Upper lobe of left lung (tissue), 6 donors: ENCODE measurements at places on chromosomes 2 and 18.
A peak's percentile ranks its signal among the peaks of the same experiment; 100 is the strongest.

DNA sequence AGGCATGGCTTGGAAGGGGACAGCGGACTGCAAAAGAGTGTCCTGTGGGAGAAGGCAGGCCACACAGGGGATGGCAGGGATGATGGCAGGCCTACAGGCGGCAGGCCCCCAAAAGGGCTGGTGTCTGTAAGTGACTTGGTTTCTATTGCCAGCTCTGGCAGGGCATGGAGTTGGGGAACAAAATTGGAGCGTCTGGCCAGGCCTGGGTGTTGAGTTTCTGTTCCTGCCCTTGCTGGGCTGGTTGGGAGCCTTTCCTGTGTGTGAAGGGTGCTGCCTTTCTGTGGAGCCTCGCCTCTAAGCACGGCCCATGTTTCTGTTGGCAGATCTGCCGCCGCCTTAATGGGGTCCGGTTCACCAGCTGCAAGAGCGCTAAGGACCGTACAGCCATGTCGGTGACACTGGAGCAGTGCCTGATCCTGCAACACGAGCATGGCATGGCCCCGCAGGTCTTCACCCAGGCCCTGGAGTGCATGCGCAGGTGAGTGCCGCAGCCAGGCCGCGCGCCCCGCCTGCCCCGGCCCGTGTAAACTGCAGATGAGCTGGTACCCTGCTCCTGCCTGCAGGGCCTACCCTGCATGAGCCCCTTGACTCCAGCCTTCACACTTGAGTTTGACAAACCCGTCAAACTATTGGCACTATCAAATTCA lies 31.5 kb downstream of the COA5 start:
- no peak for DNase-seq

DNA sequence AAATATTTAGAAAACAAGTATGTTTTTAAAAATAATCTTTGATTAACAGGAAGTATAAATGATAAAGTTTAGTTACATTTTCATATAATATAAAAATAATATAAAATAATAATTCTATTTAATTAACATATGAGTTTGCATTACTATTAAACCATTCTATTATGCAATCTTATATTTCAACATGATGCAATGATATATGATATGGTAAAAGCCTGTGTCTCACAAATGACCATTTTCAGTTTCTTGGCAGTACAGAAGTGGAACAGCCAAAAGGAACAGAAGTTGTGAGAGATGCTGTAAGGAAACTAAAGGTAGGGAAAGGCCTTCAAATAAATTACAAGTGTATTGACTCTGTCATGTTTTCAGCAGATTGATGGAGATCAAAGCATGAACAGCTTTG lies 230.8 kb downstream of the GULP1 start:
- no peak for DNase-seq

GRCh38 chr2:58425368-58425767 lies 184.2 kb upstream of the FANCL start:
- no peak for DNase-seq

GRCh38 chr2:142076317-142076716 lies 54.5 kb downstream of the LRP1B start:
- no peak for DNase-seq

DNA sequence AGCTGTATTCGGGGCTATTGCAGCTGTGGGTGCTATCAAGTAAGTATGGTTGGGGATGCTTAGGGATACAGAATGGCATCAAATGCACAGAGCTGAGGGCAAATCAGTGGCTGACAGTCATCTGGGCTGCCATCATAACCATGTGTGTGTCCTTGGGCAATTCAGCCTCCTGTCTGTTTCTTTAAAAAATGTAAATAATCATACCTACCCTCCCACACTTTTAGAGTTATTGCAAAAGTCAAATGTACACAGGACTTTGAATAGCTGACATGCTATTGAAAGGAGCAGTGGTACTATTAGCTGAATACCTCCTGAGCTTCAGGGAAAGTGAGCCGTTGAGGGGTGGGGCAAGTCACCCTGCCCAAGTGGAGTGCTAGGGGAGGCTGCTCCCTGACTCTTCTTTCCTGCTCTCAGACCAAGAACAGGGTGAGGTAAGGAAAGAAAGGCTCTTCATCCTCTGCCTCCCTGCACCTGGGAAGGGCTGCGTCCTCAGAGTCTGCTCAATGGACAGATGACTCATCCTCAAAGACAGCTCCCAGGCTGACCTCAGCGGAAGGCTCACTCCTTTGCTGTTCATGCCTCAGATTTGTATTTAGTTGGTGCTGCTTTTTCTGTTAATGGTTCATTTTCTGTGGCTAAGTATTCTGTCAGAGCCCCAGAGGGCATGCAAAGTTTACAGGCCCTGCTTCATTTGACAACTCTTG lies 54.9 kb upstream of the BZW1 start:
- DNase-seq: no peak

GRCh38 chr2:174597345-174598047 lies at the start of gene WIPF1:
Gene WIPF1, minus strand, starts transcription at chr2:174597804. Its CDS starts 12,231 bp downstream, at chr2:174585573.
- DNase-seq: peak; percentile 64

GRCh38 chr18:63141778-63142176 lies 177.8 kb downstream of the BCL2 start:
- no peak for DNase-seq

DNA sequence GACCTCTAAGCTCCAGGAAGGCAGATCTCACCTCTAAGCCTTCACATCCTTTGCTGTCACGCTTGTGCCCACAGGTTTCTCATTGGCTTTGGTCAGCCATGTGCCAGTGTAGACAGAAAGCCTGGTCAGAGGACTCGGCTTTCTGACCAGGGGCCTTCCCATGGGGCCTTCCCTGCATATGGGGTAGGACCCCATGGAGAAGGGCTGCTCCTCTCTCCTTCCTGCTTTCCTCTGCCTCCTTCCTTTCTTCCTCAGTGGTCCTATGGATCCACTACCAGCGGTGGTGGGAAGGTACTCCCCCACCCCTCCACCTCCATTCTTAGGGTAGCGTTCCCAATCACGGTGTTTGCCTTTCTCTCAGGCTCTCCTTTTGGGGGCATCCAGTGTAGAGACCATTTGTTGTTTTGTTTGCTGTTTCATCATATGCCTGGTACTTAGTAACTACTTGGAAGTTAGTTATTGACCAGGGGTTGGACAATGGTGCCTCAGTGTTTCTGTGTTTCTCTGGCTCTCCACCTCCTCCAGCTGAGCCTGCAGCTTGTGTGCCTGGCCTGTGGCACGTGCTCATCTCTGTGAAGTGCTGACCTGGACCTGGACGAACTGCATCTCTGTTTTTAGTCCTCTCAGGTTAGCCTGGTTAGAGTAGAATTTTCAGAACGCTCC lies 71.6 kb downstream of the ZNF407 start:
- DNase-seq: no peak

GRCh38 chr2:64491426-64491825 lies 32.7 kb upstream of the AFTPH start:
- DNase-seq: no peak
